ENCODE measurements at places on chromosomes 2 and 18. TPM values are rescaled to one million over a fixed set of nuclear protein-coding genes. Genes with fewer than 3 reads are reported as not detected.
A peak's percentile ranks its signal among the peaks of the same experiment; 100 is the strongest.

DNA sequence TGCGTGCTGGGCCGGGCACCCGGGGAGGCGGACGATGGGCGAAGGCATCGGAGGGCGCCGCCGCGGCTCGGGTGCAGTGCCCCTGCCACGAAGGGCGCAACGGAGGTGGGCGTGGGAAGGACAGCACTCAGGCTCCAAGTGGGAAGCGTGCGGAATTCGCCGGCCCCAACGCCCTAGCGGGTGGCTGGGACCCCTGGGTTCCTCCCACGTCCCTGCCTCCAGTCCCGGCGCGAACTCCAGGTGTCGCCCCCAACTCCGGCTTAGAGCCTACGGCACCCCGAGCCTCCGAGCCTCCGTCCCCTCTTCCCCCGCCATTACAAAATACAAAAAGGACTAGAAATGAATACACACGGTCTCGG, 1.3 kb downstream of the CYP27C1 start:
- peaks cover 21% of the 10 kb centered on the region for H3K27me3 ChIP-seq
- H3K4me3 ChIP-seq, result no peak overlapping the region
- peaks cover 19% of the 10 kb centered on the region for H3K4me1 ChIP-seq

GRCh38 chr2:54497763-54498680, 41.9 kb downstream of the SPTBN1 start:
- no peaks in the 10 kb centered on the region for H3K4me1 ChIP-seq
- H3K27me3 ChIP-seq, result no peaks in the 10 kb centered on the region
- H3K4me3 ChIP-seq, result no peak overlapping the region
- no peak for DNase-seq

- no peaks in the 10 kb centered on the region for H3K27me3 ChIP-seq
- H3K27ac ChIP-seq, result no peak overlapping the region
- no peaks in the 10 kb centered on the region for H3K36me3 ChIP-seq
- no peaks in the 10 kb centered on the region for H3K4me1 ChIP-seq
These were observed 108.2 kb downstream of the CD226 start for GRCh38 chr18:69839497-69839896.

GRCh38 chr18:56986829-56987228, 160.1 kb upstream of the BOD1L2 start:
- no peaks in the 10 kb centered on the region for H3K4me1 ChIP-seq
- no peak overlapping the region for H3K4me3 ChIP-seq
- H3K27ac ChIP-seq, result no peak overlapping the region
- H3K36me3 ChIP-seq, result no peaks in the 10 kb centered on the region
- DNase-seq, result no peak

DNA sequence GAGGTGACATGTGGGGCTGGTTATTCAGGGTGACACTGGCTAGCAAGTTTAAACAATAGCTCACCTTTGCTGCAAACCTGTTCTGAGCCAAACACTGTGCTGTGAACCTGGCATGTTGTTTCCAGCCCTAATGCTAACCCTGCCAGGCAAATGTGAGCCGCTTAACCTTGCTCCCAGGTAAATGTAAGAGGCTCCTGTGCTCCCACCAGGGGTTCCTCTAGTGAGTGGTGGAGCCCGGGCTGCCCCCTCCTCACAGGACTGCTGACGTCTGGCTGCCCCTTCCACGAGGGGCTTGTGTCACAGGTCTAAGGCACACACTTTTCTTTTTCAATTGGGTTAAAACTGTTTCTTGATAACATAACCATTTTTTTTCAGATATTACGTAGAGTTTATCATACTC, 223.7 kb downstream of the DCDC2C start:
- no peak overlapping the region for H3K4me3 ChIP-seq
- H3K27me3 ChIP-seq, result no peaks in the 10 kb centered on the region
- no peak overlapping the region for H3K27ac ChIP-seq
- H3K36me3 ChIP-seq, result no peaks in the 10 kb centered on the region
- no peaks in the 10 kb centered on the region for H3K4me1 ChIP-seq
- no peak for DNase-seq

DNA sequence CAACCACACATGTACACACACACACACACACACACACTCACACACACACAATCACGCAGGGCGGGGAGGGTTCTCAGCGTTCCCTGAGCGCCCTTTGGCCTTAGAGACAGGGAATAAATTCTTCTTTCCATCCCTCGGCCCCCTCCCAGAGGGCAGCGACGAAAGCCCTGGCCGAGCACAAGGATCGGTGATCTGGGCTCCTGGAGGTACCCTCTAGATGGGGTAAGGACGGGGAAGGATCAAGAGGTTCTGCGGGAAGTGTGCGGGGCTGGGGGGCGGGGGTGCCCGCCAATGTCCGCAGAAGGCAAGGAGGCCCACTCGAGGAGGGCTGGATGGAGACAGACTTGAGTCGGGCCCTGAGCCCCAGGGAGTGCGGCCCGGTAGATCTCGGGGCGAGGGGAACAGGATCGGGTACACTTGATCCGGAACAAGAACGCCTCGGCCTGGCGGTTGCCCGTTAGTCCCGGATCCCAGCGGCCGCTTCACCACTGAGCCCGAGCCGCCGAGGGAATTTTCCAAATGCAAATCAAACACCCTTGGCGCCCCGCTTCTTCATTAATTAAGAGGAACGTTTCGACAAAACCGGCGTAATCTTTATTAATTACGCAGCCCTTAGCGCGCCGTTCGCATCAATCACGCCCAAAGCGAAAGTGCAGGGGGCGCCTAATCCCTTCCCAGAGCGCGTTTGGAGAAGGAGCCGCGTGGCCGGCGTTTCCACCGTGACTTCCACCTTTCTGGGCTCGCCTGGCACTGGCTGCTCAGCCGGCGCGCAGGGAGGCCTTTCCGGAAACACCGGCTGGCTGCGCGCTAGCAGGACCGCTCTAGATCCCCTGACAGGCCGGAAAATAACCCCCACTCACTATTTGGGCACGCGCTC, 7.0 kb upstream of the PAX3 start:
- H3K4me3 ChIP-seq, result peak overlapping the region; percentile 23
- no peak overlapping the region for H3K27ac ChIP-seq
- peaks cover 35% of the 10 kb centered on the region for H3K4me1 ChIP-seq

DNA sequence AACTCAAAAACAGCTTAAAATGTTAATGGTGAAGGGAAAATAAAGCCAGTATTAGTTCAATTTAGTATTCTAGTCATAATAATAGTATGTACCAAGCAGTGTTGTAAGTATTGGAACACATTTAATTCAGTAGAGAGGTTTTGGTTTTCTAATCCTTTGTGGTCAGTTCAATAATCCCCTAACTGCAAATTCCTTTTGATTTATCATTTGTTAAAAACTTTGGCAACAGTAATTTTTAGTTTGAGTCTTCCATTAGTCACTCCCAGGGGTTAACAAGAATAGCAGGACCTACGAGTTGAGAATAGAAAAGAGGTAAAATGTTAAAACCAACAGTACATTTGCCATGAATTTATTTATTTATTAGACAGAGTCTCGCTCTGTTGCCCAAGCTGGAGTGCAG, 10.7 kb downstream of the MRPL44 start:
- H3K4me3 ChIP-seq, result no peak overlapping the region
- H3K36me3 ChIP-seq, result peaks cover 33% of the 10 kb centered on the region
- peaks cover 21% of the 10 kb centered on the region for H3K4me1 ChIP-seq
- H3K27me3 ChIP-seq, result no peaks in the 10 kb centered on the region

- H3K27me3 ChIP-seq, result no peaks in the 10 kb centered on the region
- H3K4me3 ChIP-seq, result no peak overlapping the region
- H3K27ac ChIP-seq, result no peak overlapping the region
- peaks cover 15% of the 10 kb centered on the region for H3K4me1 ChIP-seq
These were observed 25.4 kb upstream of the RHOB start for GRCh38 chr2:20421336-20421987.

DNA sequence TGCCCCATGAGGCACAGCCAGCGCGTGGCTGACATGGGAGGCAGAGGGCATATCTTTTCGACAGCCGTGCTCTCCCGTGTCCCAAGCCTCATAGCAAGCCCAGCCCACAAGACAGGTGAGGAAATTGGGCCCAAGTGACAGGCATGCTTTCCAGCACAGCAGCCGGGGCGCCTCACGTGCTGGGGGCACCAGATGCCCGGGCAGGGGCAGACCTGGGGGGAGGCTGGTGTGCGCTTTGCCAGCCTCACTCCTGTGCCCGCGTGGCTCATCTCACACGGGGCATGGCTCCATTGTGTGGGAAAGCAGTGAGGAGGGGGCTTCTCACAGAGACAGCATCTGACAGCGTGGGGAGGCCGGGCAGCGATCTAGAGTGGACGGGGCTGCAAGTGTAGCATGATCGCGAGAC, 93.2 kb downstream of the USP40 start:
- H3K27ac ChIP-seq, result no peak overlapping the region
- no peaks in the 10 kb centered on the region for H3K27me3 ChIP-seq
- no peak overlapping the region for H3K4me3 ChIP-seq
- peaks cover 9% of the 10 kb centered on the region for H3K36me3 ChIP-seq
- no peaks in the 10 kb centered on the region for H3K4me1 ChIP-seq
- no peak for DNase-seq

DNA sequence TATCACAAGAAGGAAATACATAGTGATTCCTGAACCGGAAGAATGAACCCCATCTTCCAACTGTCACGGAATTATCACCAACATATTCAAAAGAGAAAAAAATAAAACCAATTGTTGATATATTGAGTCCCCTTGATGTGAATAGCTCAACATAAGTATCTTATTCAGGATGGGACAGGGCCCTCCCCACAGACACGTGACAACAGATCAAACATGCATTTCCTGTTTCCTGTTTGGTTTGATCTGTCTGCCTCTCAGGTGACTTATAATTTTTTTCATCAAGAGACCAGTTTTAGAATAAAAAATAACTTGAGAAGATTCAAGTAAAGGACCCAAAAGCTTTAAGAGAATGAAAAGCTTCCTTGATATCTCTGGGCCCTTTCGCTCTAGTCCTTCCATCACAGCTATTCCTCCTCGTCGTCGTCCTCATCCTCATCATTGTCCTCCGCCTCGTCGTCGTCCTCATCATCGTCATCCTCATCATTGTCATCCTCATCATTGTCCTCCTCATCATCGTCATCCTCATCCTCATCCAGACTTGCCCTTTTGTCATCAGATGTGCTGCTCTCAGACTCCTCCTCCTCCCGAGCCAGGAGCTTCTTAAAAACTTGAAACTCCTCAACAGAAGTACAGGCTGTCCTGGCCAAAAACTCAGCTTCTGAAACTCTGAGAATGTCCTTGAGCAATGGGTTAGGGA, 6.3 kb downstream of the MTERF4 start:
- H3K27ac ChIP-seq, result peak overlapping the region; percentile 55
- H3K4me3 ChIP-seq, result no peak overlapping the region
- peak; percentile 86 for DNase-seq
- H3K4me1 ChIP-seq, result peaks cover 69% of the 10 kb centered on the region

Gene MBP
- 187 TPM for total RNA-seq

Gene CXCR4
- 306 TPM for total RNA-seq

Gene PCARE
- total RNA-seq, result not detected

Gene PLEK
- 10.7 TPM for total RNA-seq

Gene RBBP8
- total RNA-seq, result 1.4 TPM

Gene UGT1A4
- not detected for total RNA-seq

Gene GAD1
- total RNA-seq, result not detected

Gene RNF152
- total RNA-seq, result 0.06 TPM
